ENCODE measurements at places on chromosomes 12 and 14. TPM values are rescaled to one million over a fixed set of nuclear protein-coding genes. Genes with fewer than 3 reads are reported as not detected.

GRCh38 chr12:5407034-5407856 lies 24.7 kb upstream of the NTF3 start:
- no peak for DNase-seq

DNA sequence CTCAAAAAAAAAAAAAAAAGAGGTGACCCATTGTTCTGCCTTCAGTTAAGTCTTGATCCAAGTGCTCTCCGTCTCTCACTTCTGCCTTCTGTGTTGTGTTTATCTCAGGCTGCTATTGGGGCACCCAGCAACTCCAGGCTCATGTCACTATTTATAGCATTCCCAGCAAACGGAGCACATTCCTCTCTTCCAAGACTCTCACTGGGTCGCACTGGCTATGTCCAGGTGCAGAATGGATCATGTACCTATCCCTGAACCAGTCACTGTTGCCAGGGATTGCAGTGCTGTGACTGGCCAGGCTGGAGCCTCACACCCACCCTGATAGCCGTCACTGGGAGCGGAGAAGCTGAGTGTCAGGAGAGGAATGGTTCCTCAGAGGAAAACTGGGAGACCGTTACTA lies 31.2 kb downstream of the RHOF start:
- DNase-seq = no peak

DNA sequence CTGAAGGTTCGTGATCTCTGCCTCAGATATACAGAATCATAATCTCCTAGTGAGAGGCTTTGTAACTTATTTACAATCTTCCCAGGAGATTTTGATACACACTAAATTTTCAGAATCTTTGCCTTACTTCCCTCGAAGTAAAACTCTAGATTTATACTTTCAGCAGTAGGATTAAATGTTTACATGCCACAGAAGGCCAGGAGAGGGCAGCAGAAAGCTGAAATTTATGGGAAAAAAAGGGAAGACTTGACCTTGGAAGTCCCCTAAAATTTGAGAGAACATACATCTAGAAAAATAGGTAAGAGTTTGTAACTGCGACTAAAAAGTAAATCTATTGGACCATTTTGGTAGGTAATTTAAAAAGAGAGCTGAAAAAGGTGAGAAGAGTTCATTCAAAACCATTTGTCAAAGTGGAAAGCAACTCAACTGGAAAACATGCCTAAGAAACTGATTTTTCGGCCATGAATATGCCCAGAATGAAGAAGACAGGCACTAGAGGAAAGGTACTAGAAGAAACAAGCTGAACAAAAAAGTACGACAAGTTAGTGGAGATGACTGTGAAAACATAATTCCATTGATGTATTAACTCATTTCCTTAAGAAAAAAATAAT lies 242.0 kb upstream of the MDGA2 start:
- peak; percentile 20 for DNase-seq

DNA sequence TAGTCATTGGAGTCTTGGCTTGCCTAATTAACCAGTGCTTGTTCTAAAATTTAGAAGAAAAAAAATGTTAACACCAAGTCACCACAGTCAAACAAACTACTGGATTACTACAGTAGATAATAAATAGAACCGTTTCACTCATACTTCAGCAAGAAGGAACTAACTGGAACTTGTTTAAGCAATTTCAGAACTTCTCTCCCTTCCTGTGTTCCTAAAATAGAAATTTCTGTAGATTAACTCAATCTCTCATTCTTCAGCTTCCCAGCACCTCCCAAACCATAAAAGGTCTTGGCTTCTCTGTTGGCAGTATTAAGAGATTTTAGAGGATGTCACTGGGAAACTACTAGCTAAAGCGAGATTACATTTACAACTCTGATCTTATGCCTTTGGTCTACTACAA lies 18.6 kb downstream of the GNS start:
- DNase-seq = no peak

DNA sequence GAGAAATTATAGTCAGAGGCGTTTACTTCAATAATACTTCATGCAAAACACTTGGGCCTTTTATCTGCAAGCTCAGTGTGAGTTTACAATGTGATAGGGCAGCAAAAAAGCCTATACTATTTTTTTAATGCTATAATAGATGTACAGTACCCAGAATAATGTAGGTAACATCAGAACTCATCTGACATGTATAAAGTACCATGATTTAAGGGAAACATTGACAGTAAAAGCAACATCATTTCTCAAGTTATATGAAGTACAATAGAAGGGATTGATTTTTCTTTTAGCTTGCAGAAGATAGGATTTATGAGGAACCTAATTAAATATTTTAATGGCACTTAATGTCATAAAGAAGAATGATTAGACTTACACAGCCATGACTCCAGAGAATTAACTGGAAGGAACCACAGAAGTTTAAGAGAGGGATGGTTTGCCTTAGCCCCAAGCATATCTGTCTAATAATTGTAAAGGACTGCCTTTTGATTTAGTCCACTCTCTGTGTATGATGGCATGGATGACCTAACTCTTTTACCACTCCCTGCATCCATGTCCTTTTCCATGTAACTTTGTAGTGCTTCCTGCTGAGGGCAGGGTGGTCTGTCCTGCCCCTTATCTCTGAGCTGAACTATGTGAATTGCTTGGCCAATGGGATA lies 55.9 kb upstream of the MIS18BP1 start:
- DNase-seq = no peak

- no peak for DNase-seq
Measured at GRCh38 chr12:132248453-132249167, 80.8 kb downstream of the GALNT9 start.

- no peak for DNase-seq
Measured at GRCh38 chr12:123905319-123905925, 67.2 kb downstream of the CCDC92 start.

- no peak for DNase-seq
Measured at GRCh38 chr14:58367296-58367695, 28.4 kb upstream of the TOMM20L start.

GRCh38 chr12:80946591-80946990 lies 8.9 kb upstream of the LIN7A start:
- DNase-seq = no peak

GRCh38 chr12:52745554-52745953 lies 31.6 kb downstream of the KRT76 start:
- no peak for DNase-seq

DNA sequence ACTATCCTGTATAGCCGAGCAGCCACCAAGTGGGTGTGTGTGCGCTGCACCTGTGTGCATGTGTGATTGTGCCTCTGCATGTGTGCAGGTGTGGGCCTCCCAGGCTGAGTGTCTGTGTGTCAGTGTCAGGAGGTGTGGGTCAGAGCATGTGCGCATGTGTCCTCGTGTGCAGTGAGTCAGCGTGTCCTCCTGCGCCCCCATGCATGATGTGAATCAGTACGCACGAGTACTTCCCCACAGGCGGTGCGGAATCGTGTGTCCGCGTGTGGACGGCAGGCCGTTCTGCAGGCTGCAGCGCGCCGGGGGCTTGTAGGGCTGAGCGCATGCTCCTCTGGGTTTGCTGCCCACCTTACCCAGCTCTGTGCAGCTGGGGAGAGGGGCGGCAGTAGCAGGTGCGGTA lies 34.2 kb downstream of the DTX1 start:
- DNase-seq = no peak

- no peak for DNase-seq
Measured at GRCh38 chr12:83145325-83145840, 458.7 kb downstream of the TMTC2 start.

GRCh38 chr14:41973178-41973577 lies 366.5 kb downstream of the LRFN5 start:
- DNase-seq = no peak

- no peak for DNase-seq
Measured at GRCh38 chr12:52698651-52699340, 4.5 kb downstream of the KRT77 start.

DNA sequence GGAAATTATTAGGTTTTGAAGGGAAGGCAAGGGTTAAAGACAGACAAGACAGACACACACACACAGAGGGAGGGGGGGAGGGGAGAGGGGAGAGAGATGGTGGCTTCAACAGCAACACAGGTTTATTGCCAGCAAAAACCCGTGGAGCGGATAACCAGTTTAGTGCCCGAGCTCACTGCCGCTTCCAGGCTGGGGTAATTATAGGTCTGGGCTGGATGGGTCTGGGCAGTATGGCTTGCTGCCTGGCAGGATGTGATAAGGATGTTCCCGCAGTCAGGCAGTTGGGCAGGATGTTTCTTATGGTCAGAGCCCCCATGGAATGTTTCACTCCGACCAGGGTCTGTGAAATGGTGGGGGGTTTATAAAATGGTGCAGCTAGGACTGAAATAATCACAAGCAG lies 4.4 kb upstream of the TDRD9 start:
- DNase-seq = no peak

DNA sequence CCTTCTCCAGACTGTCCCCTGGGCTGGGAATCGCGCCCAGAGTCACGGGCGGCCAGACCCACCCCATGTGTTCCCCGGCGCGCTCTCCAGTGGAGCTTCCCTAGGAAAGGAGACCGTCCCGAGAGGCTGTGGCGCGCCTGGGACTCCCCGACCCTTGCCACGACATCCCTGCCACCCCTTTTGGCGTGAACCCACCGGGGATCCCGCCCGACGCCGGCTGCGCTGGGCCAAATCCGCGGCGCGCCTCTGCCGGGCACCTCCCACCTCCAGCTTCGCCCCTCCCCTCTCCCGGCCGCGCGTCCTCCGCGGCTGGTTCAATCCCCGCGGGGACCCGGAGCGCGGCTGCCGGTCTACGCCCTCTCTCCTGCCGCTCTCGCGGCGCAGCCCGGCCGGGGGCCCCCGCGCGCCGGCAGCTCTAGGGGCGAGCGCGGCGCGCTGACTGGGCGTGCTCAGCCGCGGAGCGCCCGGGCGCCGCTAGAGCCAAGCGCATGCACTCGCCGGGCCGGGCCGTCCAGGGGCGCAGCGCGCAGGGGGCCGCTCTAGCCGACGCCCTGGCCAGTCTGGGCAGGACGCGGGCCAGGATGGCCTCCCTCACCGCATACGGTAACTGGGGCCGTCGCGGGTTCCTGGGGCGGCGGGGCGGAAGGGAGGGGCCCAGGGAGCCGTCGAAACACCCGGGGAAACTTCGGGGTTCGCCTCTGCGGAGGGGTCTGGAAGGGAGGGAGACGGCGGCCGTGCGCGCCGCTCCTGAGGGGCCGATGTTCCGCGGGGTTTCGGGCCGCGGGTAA lies 77.4 kb upstream of the ANO4 start:
- DNase-seq = no peak

- no peak for DNase-seq
Measured at GRCh38 chr12:16086462-16086861, 175.3 kb downstream of the DERA start.

GRCh38 chr14:96790186-96790585 lies 7.0 kb upstream of the VRK1 start:
- no peak for DNase-seq

- peak; percentile 61 for DNase-seq
Measured at GRCh38 chr12:52213564-52214420, 19.3 kb upstream of the KRT7 start.

- no peak for DNase-seq
Measured at GRCh38 chr14:93953739-93954515, 22.4 kb downstream of the ASB2 start.

DNA sequence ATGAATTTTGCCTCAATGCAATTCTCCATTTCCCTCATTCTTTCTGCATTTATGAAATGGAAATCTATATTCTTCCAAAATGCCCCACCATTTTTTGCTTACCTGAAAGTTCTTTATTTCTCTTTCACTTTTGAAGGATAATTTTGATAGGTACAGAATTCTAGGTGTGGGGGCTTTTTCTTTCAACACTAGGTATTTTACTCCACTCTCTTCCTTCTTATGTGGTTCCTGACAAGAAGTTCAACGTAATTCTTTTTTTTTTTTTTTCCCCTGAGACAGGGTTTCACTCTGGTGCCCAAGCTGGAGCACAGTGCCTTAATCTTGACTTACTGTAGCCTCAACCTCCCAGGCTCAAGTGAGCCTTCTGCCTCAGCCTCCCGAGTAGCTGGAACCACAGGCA lies 26.3 kb upstream of the OASL start:
- no peak for DNase-seq

GRCh38 chr12:51395283-51396230 lies 4.4 kb upstream of the GALNT6 start:
- no peak for DNase-seq

- DNase-seq = peak; percentile 90
Measured at GRCh38 chr14:76937181-76938091, 91.1 kb downstream of the IRF2BPL start.

GRCh38 chr14:58637391-58638230 lies at the start of gene DACT1:
DACT1 (plus strand) TSS chr14:58637962; CDS start chr14:58638203, 241 bp downstream.
- peak; percentile 88 for DNase-seq

DNA sequence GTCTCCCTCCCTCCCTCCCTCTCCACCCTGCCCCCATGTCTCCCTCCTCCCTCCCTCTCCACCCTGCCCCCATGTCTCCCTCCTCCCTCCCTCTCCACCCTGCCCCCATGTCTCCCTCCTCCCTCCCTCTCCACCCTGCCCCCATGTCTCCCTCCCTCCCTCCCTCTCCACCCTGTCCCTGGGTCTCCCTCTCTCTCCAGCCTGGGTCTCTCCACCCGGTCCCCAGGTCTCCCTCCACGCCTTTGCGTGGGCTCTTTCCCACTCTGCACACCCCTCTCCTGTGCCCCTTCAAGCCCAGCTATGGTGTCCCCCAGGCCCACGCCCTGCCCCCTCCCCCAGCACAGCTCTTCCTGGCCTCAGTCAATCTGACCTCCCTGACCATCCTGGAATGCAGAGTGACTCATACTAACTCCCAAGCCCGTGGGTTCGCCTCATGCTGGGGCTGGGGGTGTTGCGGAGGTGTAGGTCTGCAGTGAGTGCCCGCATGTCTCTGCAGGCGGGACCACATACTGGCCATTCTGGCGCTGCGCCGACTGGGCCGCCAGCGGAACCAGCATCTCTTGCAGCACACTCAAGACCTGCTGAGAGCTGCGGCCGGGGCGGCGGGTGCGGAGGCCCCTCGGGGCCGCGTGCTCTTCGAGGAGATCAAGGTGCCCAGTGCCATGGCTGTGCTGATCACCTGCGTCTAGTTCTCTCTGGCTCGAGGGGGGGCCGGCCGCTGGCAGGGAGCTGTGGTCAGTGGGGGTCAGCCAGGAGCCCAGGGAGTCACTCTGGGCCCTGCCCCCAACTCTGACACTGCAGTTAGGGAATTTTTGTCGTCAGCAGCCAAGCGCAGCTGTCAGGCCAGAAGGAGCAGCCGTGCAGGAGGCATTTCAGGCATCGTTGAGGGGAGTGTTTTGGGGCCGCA lies 13.5 kb upstream of the TNFAIP2 start:
- DNase-seq = no peak

DNA sequence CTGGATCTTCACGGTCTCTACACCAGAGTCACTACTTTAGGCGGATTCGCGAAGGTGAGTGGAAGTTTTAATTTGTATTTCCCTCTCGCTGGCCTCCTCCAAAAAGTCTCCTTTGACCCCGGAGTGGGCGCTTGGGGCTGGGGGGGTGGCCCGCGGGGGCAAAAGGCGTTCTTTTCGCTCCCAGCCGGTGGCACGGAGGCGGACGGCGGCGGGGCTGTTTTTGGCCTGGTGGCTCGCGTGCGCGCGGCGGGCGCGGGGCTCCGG lies 510 bp downstream of the ARID2 start:
- DNase-seq = no peak

GRCh38 chr14:50871914-50872732 lies at the start of gene ABHD12B:
ABHD12B (plus strand) TSS chr14:50872053; CDS start chr14:50872175, 122 bp downstream.
- no peak for DNase-seq

The AGAP2 gene
- 0.27 TPM for polyA plus RNA-seq

The EIF2B2 gene
- 45.2 TPM for polyA plus RNA-seq

The RASSF8 gene
- polyA plus RNA-seq = 37.6 TPM

The CCDC197 gene
- not detected for polyA plus RNA-seq

The AHNAK2 gene
- polyA plus RNA-seq = 1.6 TPM

The ULK1 gene
- 27.7 TPM for polyA plus RNA-seq

The CLEC4C gene
- not detected for polyA plus RNA-seq

Measured in right lung (tissue), 10 donors.